ENCODE measurements at places on chromosomes 5 and 9. TPM values are rescaled to one million over a fixed set of nuclear protein-coding genes. Genes with fewer than 3 reads are reported as not detected.

The CDX1 gene
- 0.65 TPM for total RNA-seq

- DNase-seq, result no peak
Measured at GRCh38 chr5:40235471-40236400, 444.0 kb upstream of the PTGER4 start.

- DNase-seq, result no peak
Measured at GRCh38 chr5:170178814-170179213, 54.0 kb upstream of the C5orf58 start.

DNA sequence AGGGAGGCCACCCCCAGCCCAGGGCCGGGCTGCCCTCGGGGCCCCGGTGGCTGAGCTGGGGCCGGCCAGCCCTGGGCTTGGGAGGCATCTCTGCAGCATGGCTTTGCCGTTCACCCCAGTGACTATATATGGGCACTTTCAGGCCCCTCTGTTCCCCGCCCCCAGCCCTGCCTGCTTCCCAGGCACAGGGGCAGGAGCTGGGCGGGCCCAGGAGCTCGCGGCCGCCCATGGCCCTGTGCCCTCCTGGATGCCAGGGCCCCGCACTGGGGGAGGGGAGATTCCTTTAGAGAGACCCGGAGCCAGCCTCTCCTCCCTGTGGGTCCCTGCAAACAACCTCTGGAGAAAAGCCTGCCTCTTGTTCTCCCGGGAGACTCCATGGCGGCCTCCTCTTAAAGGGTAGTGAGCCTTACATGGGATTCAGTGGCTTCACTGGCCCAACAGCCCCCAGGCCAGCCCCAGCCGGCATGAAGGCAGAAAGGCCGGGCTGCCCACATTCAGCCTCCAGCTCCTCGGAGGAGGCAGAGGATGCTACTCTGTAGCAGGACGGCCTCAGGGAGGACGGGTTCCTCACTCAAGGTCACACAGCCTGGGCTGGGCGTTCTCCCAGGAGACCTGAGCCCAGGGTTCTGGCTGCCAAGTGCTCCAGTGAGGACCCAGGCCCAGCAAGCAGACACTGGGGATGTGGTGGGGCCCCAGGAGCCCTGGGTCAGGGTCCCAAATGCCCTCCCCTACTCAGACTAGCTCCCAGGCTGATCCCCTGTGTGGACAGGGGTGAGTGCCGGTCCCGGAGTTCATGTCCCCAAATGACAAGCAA lies 4.1 kb downstream of the NACC2 start:
- no peak for DNase-seq

DNA sequence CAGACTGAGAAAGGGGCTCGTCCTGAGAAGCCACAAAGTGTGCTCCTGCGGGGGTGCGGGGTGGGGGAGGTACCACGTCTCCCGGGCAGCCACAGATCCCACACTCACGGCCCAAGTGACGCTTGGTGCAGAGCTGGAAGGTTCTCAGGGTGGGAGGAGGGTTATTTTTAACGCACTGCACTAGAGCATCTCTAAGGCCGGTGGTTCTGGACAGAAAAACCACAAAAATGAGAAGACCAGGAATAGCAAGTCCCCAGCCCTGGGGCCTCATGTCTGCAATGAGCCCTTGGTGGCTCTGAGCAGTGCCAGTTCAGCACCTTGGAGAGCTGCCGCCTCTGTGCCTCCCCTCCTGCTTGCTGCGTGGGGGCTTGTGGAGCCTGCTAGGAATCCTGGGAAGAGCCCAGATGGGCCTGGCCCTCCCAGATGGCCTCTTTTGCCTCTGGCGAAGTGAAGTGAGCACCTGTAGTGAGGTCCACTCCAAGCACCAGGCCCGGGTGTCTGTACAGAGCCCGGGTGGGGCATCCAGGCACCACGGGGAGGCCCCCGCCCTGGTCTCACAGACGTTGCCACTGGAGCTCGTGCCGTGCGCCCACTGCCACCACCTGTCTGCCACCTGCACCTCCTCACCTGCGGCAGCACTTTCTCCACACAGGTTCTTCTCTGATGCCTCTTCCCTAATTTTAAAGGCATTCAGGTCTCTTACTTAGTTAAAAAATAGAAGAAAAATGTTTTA lies 48.9 kb upstream of the CACNA1B start:
- peak; percentile 4 for DNase-seq

The PCDHGC4 gene
- total RNA-seq, result 2.5 TPM

DNA sequence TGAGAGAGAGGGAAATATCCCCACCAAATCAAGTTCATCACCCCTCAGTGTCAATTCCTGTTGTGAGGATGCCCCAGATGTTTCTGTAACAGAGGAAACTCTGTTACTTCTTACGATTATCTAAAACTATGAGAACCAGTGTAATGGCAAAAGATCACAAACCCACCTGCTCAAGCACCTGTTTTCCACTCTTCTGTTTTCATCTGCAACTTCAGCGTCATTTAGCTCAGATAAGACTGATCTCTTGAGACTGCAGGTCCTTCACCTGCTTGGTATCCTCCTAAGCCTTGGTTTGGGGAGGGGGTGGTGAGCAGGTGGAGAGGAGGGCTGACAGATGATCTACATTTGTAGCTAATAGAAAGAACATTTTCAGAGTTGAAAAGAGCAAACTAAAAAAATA lies 229.3 kb downstream of the SLF1 start:
- DNase-seq, result no peak

DNA sequence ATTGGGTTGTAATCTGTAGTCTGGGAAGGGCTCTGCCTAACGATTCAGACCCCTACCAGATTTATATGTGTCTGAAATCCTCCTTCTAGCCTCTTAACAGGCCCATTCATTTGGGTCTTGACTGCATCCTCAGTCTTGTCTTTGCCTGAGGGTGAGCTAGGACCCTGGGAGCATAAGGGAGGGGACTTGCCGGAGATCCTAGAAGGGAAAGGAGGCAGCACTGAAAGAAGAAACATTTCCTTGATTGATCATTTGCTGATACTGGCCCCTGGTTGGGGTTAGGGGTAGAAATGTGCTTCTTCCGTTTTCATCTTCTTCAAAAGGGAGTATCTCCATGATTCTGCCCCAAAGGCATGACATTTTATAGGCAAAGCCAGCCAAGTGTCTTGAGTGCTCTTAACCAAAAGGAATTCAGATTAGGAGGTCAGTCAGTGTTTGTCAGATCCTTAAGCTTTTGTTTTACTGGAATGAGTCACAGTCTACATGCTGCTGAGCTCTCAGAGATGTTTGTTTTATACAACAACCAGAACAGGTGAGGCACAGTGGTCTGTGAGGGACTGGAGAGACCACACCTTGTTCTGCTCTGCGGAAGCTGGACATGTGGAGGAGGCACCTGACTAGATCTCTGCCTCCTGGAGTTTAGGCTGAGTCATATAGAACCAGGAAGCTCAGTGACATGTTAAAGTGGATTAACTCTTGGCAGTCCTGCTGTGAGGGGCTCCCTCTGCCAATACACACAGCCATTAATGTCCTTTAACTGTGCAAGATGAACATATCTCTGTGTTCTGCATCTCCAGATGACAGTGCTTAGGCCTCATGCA lies 37.7 kb downstream of the PCDHAC2 start:
- no peak for DNase-seq

GRCh38 chr5:114822863-114823262 lies 346.8 kb downstream of the TRIM36 start:
- no peak for DNase-seq
